ENCODE measurements at places on chromosomes 13 and 19. TPM values are rescaled to one million over a fixed set of nuclear protein-coding genes. Genes with fewer than 3 reads are reported as not detected.
A peak's percentile ranks its signal among the peaks of the same experiment; 100 is the strongest.

- DNase-seq: no peak
- H3K27me3 ChIP-seq: no peaks in the 10 kb centered on the region
- H3K36me3 ChIP-seq: peaks cover 6% of the 10 kb centered on the region
- no peak overlapping the region for H3K4me3 ChIP-seq
- no peaks in the 10 kb centered on the region for H3K4me1 ChIP-seq
Measured at GRCh38 chr19:37519890-37520289, 13.2 kb downstream of the ZNF793 start.

- no peaks in the 10 kb centered on the region for H3K4me1 ChIP-seq
- H3K36me3 ChIP-seq: no peaks in the 10 kb centered on the region
- DNase-seq: no peak
- peaks cover 24% of the 10 kb centered on the region for H3K27me3 ChIP-seq
- no peak overlapping the region for H3K27ac ChIP-seq
Measured at GRCh38 chr19:41205995-41206394, 13.0 kb downstream of the CYP2S1 start.

Gene ATP8B3
- total RNA-seq: 0.08 TPM

DNA sequence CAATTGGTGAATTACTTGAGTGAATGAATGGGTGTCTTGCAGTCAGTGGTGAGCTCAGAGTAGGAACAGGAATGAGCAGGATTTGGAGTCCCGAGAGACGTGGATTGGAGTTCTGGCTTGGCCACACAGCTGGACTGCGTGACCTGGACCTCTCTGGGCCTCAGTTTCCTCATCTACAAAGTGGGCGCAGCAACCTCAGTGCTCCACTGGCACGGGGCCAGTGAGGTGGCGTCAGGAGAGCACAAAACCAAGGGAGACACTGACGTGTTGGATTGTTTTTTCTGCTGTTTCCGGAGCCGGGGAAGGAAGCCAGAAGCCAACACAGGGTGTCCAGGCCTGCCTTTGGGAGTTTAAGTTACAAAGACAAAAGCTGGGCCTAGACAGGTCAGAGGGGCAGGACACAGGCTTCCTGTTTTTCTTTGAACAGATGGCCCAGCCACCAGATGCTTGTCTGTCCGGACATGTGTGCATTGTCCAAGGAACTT, 6.5 kb upstream of the DOCK6 start:
- peak overlapping the region; percentile 36 for H3K27ac ChIP-seq
- H3K27me3 ChIP-seq: no peaks in the 10 kb centered on the region
- peak; percentile 74 for DNase-seq
- H3K4me3 ChIP-seq: no peak overlapping the region

Gene AKAP8L
- total RNA-seq: 86.0 TPM

GRCh38 chr19:49861107-49861506, 6.3 kb downstream of the PNKP start:
- H3K4me1 ChIP-seq: peaks cover 3% of the 10 kb centered on the region
- DNase-seq: no peak
- no peak overlapping the region for H3K27ac ChIP-seq
- H3K36me3 ChIP-seq: peaks cover 58% of the 10 kb centered on the region
- no peak overlapping the region for H3K4me3 ChIP-seq

- no peak overlapping the region for H3K27ac ChIP-seq
- H3K4me3 ChIP-seq: no peak overlapping the region
- DNase-seq: no peak
- peaks cover 16% of the 10 kb centered on the region for H3K36me3 ChIP-seq
Measured at GRCh38 chr19:19335408-19336158, 15.0 kb downstream of the MAU2 start.

GRCh38 chr19:46813839-46814358, 25.5 kb upstream of the SLC1A5 start:
- no peaks in the 10 kb centered on the region for H3K36me3 ChIP-seq
- no peaks in the 10 kb centered on the region for H3K27me3 ChIP-seq
- H3K4me1 ChIP-seq: no peaks in the 10 kb centered on the region
- H3K27ac ChIP-seq: no peak overlapping the region

GRCh38 chr13:76852986-76853385, 33.2 kb downstream of the KCTD12 start:
- no peaks in the 10 kb centered on the region for H3K27me3 ChIP-seq
- no peak overlapping the region for H3K27ac ChIP-seq
- no peaks in the 10 kb centered on the region for H3K4me1 ChIP-seq
- no peak for DNase-seq

- DNase-seq: peak; percentile 63
- no peaks in the 10 kb centered on the region for H3K27me3 ChIP-seq
- peak overlapping the region; percentile 77 for H3K4me3 ChIP-seq
Measured at GRCh38 chr13:99980824-99981734, 505 bp upstream of the ZIC2 start.

DNA sequence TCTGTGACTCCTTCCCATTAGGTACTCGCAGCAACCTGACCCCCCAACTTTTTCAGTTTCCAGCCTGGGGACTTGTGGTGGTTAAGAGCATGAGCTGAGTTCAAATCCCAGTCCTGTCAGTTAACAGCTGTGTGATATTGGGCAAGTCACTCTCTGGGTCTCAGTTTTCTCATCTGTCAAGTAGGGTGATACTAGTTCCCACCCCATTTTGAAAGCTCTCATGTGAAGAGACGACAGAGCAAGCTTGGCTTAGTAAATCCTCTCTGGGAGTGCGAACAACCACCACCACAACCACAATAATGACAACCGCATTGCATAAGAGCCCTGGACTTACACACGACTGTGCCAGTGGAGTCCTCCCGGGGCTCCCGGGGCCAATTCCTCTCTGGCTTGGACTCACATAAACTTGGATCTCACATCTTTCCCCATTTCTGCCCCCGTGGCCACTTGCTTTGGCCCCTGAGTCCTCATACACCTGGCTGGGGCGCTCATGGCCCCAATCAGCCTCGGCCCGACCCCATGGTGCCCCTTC, 454 bp downstream of the BLVRB start:
- DNase-seq: no peak
- peak overlapping the region; percentile 55 for H3K4me3 ChIP-seq
- H3K27ac ChIP-seq: no peak overlapping the region
- peaks cover 2% of the 10 kb centered on the region for H3K4me1 ChIP-seq
- no peaks in the 10 kb centered on the region for H3K36me3 ChIP-seq

Gene NEK5
- not detected for total RNA-seq

DNA sequence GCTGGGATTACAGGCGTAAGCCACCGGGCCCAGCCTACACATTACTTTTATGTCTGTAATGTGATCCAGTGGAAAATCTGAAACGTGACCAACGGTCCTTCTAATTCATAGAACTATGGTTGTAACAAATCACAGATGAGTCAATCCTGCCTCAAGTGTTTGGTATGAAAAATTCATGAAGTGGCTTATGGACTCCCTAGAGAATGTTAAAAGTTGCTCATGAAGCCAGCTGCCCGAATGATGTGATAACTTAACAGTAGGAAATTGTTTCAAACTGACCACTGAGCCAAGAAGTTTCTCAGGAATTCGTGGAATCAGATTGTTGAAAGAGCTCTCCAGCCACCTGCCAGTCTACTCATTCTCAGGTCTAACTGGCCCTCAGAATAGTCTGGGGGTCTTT, 59.4 kb upstream of the FARP1 start:
- peak overlapping the region; percentile 63 for H3K27ac ChIP-seq
- no peaks in the 10 kb centered on the region for H3K36me3 ChIP-seq
- DNase-seq: peak; percentile 80
- H3K27me3 ChIP-seq: no peaks in the 10 kb centered on the region
- no peak overlapping the region for H3K4me3 ChIP-seq
- H3K4me1 ChIP-seq: peaks cover 10% of the 10 kb centered on the region

Gene MBD3L3
- total RNA-seq: not detected

GRCh38 chr19:48836089-48837017, at the start of gene HSD17B14:
Gene HSD17B14, minus strand, starts transcription at chr19:48836491. Its CDS starts 80 bp downstream, at chr19:48836411.
- H3K36me3 ChIP-seq: no peaks in the 10 kb centered on the region
- no peak within 1 kb of the TSS for H3K4me3 ChIP-seq
- H3K4me1 ChIP-seq: no peaks in the 10 kb centered on the region

DNA sequence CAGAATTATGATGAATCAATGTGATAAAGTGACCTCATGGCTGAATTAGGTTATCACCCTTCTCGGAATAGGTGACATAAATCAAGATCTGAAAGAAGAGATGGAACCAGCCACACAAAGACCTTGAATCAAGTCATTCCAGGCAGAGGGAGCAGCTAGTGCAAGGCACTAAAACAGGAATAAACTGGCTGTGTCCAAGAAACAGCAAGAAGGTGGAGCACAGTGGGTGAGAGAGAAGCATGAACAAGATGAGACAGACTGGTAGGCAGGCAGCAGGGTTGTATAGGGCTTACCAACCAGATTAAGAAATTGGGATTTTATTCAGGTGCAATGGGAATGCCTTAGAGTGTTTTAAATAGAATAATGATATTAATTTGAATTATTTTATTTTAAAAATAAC, 470.3 kb downstream of the PCDH20 start:
- no peak for DNase-seq
- H3K4me3 ChIP-seq: no peak overlapping the region
- no peak overlapping the region for H3K27ac ChIP-seq
- no peaks in the 10 kb centered on the region for H3K27me3 ChIP-seq
- H3K36me3 ChIP-seq: no peaks in the 10 kb centered on the region

GRCh38 chr13:28548468-28548867, 53.5 kb upstream of the FLT1 start:
- H3K27me3 ChIP-seq: no peaks in the 10 kb centered on the region
- no peak for DNase-seq
- no peaks in the 10 kb centered on the region for H3K36me3 ChIP-seq
- no peak overlapping the region for H3K4me3 ChIP-seq

GRCh38 chr19:41189425-41190065, 3.5 kb upstream of the CYP2S1 start:
- no peak overlapping the region for H3K27ac ChIP-seq
- no peaks in the 10 kb centered on the region for H3K36me3 ChIP-seq
- no peak overlapping the region for H3K4me3 ChIP-seq
- H3K4me1 ChIP-seq: no peaks in the 10 kb centered on the region

GRCh38 chr19:2592824-2593223, 109.7 kb downstream of the GNG7 start:
- DNase-seq: no peak
- no peaks in the 10 kb centered on the region for H3K4me1 ChIP-seq

Gene KMT2B
- total RNA-seq: 13.1 TPM

DNA sequence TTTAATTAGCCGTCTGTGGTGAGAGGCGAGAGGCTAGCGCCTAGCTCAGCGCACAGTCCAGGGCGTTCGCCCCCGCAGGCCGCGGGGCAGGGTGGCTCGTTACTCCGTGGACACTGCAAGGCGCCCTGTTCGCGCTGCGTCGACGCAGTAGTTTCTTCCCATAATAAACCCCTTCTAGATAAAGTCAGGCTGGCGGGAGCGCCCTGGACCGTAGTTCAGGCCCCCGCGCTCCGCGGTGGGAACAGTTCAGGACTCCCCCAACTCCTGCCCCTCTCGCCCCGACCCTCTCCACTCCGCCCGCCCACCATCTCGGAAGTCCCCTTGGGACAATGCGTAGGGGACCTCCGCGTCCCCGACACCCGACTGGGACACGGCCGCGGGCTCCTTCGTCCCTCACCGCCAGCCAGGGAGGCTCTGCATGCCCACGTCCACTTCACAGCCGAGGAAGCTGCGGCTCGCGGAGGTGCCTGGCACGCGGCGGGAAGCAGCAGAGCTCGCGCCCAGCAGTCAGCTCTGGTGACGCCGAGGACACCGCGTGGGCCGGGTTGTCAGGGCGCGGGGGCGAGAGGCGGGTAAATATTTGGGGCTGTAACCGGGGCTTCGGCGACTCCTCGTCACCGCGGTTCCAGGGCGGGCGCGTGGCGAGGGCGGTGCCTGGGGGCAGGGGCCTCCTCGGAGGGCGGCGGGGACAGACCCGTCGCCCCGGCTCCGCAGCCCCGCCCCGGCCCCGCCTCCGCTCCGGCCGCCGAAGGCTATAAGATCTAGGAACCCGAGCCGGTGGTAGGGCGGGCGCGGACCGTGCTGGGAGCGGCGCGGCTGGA, at the start of gene RGCC:
Gene RGCC (plus strand): TSS at position 783 of the 821 bp plus-strand sequence. CDS start 158 bp downstream, outside the sequence.
- H3K4me3 ChIP-seq: no peak within 1 kb of the TSS
- no peaks in the 10 kb centered on the region for H3K27me3 ChIP-seq
- H3K36me3 ChIP-seq: no peaks in the 10 kb centered on the region
- H3K4me1 ChIP-seq: no peaks in the 10 kb centered on the region

DNA sequence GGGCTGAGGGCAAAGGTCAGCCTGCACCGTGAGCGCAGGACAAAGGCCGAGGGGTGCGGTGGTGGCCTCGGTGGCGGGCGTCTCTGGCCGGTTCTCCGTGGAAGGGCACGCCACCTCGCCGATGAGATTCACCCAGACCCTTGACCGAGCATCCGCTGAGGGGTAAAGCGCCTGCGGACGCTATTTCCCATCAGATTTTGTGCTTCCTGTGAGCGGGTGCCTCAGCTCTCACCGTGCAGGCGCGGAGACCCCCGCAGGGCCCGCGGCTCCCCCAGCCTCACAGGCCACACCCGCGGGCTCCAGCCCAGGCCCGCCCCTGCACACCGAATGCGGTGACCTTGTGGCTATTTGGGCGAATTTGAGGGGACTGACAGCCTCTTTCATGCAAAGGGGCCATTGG, 348.0 kb downstream of the TEX29 start:
- H3K27me3 ChIP-seq: no peaks in the 10 kb centered on the region
- H3K36me3 ChIP-seq: no peaks in the 10 kb centered on the region
- no peaks in the 10 kb centered on the region for H3K4me1 ChIP-seq
- H3K27ac ChIP-seq: no peak overlapping the region
- DNase-seq: no peak

DNA sequence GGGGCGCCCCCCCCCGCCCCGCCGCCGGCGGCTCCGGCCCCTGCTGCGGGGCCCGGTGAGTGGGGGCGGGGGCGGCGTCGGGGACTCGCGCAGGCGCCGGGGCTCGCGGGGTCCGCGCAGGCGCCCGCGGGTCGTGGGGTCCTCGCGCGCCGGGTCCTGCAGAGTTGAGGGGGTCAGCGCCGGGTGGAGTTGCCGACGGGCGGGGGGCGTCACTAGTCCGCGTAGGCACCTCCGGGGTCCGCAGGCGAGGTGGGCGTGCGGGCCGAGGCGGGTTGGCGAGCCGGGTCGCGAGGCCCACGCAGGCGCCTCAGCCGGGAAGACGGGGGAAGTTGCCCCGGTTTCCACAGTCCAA, 365 bp downstream of the PPP6R1 start:
- no peaks in the 10 kb centered on the region for H3K27me3 ChIP-seq
- no peaks in the 10 kb centered on the region for H3K36me3 ChIP-seq
- peaks cover 5% of the 10 kb centered on the region for H3K4me1 ChIP-seq
- H3K4me3 ChIP-seq: peak overlapping the region; percentile 95
- H3K27ac ChIP-seq: peak overlapping the region; percentile 63

DNA sequence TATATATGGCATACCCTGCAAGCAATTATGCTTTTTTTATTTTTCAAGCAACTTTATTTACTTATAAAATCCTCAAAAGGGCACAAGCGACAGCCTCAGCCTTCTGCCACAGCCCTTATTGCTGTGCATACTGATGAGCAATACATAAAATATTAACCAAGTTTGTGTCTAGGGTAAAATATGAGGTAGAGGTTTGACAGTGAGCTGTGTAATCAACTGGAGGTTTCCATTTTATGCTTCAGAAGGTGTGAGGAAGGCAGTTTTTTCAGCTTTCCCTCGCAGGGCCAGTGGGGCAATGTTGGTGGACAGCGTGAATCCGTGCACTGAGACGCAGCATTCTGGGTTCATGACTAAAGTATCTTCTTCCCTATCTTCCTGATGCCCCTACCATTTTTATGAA, 310.4 kb downstream of the IRS2 start:
- no peaks in the 10 kb centered on the region for H3K4me1 ChIP-seq
- H3K27me3 ChIP-seq: no peaks in the 10 kb centered on the region
- no peaks in the 10 kb centered on the region for H3K36me3 ChIP-seq
- no peak overlapping the region for H3K27ac ChIP-seq
- no peak overlapping the region for H3K4me3 ChIP-seq
